ENCODE measurements at places on chromosomes 12 and 14.
A peak's percentile ranks its signal among the peaks of the same experiment; 100 is the strongest.

- DNase-seq = no peak
Observed at GRCh38 chr14:77119851-77120250, 21.7 kb downstream of the ZDHHC22 start.

DNA sequence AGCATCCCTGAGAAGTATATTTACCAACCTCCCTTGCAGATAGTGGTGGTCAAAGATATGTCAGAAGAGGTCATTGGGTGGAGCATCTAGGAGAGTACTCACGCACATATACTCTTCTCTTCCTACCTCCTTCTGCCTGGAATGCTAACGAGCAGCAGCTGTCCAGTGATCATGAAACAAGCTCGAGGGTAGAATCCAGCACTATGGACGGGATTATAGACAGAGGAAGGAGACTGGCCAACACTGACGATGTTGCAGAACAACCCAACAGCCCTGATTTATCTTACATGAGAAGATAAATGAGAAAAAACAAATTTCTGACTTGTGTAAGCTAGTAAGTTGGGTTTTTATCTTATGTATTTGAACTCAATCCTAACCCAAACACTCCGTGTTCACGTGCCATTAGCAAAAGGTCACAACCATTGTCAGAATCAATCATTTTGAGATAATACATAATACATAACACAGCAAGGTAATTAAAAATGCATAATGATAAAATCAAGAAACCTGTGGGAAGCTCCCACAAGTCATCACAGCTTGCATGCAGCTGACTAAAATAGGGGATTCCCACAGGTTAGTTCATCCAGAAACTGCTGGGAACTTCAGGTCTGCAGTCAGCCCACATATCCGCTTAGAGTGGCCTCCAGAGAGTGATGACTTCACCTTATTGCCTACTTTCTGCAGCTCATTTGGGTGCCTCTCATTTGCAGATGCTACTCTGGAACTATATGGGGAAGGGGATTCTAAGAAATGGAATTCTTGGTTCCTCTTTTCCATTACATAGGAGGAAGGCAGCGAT lies 36.3 kb upstream of the STK38L start:
- peak; percentile 70 for DNase-seq

DNA sequence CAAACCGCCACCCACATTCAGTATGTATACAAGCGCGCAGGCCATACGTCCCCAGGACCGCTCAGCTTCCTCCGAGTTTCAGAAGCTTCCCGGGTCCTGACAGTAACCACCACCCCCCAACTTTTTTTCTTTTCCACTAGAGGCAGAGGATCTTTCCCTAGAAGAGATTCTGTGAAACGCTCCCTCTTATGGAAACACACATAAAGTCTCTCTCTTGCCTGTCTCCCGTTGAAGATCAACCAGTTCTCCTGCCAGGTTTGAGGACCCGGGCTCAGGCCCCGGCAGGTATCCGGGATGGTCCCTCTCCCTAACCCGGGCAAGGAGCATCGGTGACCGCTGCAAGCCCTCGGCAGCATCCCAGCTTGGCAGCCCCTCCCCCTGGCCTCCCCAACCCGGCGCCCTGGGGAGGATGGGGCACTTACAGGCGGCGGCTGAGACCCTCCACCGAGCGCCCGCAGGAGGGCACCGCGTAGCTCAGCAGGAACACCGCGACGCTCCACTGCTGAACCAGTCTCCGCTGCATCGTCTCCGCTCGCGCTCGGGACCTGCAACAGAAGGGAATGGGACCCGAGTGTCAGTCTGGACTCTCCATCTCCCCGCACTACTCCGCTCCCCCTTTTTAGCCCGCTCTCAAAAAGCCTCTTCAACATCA lies 3.4 kb downstream of the PTHLH start:
- DNase-seq = peak; percentile 20

DNA sequence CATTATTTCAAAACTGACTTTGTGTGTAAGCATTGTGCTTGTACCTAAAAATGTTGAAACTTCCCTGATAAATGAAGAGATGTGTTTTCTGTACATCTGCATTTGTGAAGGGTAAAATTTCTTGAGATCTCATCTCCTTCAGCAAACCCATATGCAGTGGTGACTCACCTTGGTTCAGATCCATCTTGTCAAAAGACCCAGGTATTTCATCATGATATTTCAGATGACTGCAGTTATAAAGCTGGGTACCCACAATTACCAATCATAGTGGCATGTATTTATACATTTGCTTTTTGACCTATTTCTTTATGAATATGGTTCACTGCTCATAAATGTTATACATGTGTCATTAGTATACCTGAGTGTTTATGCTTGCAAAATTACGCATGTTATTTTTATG lies 1213.6 kb downstream of the GALC start:
- DNase-seq = no peak

GRCh38 chr12:84764001-84764400 lies 148.6 kb downstream of the SLC6A15 start:
- DNase-seq = no peak

DNA sequence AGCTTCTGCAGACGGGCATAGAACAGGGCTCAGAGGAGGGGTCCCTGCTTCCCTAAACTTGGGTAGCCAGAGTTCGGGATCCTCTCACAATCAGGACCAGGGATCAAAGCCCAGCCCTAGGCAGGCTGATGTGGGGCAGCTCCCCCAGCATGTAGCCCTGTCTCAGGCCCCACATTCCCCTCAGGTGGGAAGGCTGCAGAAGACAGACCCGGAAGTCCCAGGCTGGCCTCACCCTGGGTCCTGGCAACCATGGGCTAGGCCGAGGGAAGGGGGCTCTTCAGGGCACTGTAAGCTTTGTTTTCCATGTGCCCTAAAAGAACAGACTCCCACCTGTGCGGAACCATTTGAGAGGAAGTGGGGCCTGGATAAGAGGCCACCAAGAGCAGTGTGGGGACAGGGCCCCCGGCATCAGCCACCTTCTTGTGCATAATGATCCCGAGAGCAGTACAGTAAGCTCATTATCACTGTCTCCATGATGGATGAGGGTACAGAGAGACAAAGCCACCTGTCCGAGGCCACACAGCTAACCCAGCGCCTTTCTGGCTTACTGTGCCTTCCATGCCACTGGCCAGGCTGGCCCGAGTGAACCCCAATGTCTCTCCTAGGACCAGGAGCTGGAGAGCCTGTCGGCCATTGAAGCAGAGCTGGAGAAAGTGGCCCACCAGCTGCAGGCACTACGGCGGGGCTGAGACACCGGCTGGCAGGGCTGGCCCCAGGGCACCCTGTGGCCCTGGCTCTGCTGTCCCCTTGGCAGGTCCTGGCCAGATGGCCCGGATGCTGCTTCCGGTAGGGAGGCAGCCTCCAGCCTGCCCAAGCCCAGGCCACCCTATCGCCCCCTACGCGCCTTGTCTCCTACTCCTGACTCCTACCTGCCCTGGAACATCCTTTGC lies 11.5 kb downstream of the CHGA start:
- DNase-seq = no peak

GRCh38 chr14:74867673-74868072 lies 8.3 kb downstream of the PROX2 start:
- no peak for DNase-seq

DNA sequence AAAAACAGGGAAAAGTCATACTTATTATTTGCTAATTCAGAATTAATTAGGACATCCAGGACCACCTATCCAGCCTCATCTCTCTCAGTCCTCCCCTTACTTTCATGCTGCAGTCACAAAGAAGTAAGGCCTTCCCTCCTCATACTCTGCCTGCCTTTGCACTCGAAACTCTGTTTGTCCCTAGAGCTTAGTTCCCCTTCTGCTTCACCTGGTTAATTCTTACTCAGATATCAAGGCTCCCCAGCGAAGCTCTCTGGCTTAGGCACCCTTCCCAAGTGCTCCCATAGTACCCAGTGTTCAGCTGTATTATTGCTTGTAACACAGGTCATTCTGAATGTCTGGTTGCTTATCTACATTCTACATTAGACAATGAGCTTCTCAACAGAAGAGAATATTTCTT lies 81.3 kb downstream of the ERGIC2 start:
- no peak for DNase-seq

DNA sequence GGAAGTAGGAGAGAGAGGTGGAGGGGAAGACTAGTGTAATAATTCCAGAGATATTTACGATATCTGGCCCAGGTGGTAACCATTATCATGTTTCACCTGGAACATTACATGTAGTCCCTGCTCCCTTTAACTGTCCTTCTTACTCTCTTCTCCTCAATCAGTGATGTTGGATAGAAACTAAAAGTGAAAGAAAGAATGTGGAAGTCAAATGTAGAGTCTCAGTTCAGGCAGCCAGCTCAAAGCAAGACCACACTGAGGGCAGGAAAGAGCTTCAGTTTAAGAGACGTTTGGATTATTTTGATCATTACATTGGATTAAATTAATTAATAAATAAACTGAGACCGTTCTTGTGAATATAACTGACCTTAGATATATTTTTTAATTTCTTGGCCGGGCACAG lies 594.4 kb downstream of the FLRT2 start:
- no peak for DNase-seq

- no peak for DNase-seq
Observed at GRCh38 chr12:12979126-12979525, 20.9 kb downstream of the HEBP1 start.

DNA sequence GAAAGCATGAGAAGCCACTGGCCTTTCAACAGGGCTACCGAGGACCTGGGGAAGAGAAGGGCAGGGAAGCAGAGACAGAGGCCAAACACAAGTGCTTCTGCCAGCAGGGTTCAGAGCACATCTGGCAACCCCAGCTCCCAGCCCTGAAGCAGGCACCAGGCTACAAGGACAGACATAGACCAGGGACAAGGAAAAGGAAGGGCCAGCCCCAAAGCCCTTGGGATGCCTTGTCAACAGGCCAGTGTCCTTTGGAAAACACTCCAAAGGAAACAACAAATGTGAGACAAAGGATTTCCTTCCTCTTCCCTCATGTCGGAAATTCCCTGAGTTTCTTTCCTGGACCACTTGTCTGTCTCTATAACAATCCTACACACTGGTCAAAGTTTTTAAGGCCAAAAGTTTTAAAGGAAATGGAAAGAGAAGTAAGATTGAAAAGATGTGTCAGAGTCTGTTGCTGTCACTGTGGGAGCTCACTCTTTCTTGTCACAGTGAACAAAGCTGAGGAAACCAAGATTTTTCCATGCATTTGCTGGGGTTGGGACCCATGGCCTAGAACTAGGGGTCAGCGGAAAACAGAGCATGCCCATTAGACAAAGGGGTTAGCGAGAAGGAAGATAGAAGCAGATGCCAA lies 59.4 kb downstream of the TTC9 start:
- no peak for DNase-seq

DNA sequence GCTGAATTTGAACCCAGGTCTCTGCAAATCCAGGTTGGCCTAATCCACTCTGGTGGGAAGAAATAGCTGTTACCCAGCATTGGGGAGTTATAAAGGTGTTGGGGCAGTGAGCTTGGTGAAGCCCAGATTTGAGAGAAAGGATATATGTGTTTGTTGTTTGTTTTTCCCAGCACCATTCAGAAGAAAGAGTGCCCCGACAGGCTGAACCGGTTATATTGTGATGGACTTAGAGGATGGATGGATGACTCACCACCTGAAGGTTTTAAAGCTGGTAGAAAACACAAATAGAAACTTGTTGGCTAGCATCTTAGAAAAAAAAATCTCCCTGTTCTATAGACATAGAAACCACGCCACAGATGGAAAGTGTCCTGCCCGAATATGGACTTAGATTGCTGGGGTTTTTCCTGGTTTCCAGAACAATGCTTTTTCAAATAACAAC lies 404.6 kb downstream of the MED13L start:
- peak; percentile 83 for DNase-seq

- no peak for DNase-seq
Observed at GRCh38 chr12:87982208-87982607, 47.0 kb downstream of the C12orf50 start.

GRCh38 chr14:22878271-22879246 lies 4.5 kb upstream of the REM2 start:
- no peak for DNase-seq

DNA sequence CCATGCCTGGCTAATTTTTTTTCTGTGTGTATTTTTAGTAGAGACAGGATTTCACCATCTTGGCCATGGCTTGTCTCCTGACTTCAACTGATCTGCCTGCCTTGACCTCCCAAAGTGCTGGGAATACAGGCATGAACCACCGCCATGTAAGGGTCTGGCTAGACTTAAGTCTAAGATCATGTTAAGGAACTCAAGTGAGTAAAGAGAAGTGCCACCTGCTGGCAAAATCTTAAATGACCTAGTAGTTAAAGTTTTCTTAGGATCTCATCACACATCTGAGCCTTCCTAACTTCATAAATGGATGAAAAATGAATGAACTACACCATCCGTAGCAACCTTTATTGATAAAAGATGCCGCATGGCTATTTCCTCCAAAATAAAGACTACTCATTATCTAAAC lies 1.7 kb upstream of the C12orf56 start:
- DNase-seq = no peak

DNA sequence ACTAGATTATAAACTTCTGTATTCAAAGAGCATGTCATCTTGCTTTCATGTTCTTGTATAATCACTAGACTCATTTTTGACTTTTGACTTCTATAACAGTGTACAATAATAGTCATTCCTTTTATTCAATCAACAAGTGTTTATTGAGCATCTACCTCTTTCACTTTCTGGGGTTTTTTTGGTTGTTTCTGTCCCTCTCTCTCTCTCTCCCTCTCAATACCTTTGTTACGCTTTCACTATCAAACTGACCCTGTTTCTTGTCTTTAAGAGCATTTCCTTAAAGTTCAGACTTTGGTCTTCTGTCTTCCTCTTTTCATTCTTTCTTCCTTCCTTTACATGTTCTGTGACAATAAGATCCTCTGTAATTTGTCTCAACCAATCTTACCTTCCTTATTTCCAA lies 49.5 kb downstream of the GPR137C start:
- DNase-seq = no peak

GRCh38 chr14:101579372-101580080 lies 18.2 kb downstream of the DIO3 start:
- no peak for DNase-seq

DNA sequence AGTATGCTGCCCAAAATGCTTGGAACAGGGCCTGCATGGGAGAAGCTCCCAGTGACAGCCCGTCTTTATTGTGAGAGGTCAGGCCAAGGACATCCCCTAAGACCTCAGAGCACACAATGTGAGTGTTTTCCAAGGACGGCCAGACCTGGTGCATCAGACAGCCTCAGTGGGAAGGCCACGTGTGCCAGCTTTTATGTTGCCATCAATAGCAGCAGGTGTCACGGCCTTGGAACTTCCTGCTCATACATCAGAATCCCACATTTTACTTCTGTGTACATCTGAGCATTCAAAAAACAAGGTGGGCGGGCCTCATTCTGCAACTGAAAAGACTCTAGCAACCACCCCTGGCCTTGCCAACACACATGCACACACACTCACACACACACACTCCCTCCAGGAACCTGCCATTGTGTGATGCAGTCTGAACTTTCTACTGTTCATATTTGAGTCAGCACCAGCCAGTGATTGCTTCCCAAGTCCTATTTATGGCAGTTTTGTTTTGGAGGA lies 753.1 kb upstream of the TBX3 start:
- DNase-seq = no peak

Measured in body of pancreas (tissue), 4 donors.